ENCODE measurements at places on chromosomes 11 and 22. TPM values are rescaled to one million over a fixed set of nuclear protein-coding genes. Genes with fewer than 3 reads are reported as not detected.

SMIM35 gene
- 1.1 TPM for polyA plus RNA-seq

RBMXL2 gene
- not detected for polyA plus RNA-seq

DCDC1 gene
- 2.9 TPM for polyA plus RNA-seq

- no peak for DNase-seq
Observed at GRCh38 chr11:4881188-4881587, 512 bp upstream of the OR51T1 start.

GRCh38 chr11:64659417-64660144 lies 63.4 kb downstream of the NRXN2 start:
- DNase-seq: no peak

- peak; percentile 82 for DNase-seq
Observed at GRCh38 chr22:45887202-45888131, 89.5 kb downstream of the WNT7B start.

- DNase-seq: no peak
Observed at GRCh38 chr11:73343076-73343873, 32.9 kb upstream of the RELT start.

DNA sequence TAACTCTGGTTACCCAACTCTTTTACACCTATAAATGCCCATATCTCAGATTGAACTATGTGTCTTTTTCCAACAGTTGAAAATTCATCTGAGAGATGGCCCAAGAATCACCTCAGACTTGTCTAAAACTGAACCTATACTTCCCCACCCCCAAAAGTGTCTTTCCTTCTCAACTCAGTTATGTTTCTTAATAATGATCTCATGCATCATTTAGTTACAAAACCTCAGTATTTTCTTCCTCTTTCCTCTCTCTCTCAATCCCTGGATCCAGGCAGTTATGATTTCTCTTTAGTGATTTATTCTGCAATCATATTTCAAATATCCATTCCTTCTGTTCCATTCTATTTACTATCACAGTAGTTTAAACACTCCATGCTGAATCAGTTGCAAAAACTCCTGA lies 32.3 kb upstream of the ADSL start:
- no peak for DNase-seq

GRCh38 chr22:24514241-24515026 lies 19.3 kb downstream of the UPB1 start:
- DNase-seq: no peak

GRCh38 chr11:88807349-88807748 lies 258.4 kb downstream of the GRM5 start:
- no peak for DNase-seq

DNA sequence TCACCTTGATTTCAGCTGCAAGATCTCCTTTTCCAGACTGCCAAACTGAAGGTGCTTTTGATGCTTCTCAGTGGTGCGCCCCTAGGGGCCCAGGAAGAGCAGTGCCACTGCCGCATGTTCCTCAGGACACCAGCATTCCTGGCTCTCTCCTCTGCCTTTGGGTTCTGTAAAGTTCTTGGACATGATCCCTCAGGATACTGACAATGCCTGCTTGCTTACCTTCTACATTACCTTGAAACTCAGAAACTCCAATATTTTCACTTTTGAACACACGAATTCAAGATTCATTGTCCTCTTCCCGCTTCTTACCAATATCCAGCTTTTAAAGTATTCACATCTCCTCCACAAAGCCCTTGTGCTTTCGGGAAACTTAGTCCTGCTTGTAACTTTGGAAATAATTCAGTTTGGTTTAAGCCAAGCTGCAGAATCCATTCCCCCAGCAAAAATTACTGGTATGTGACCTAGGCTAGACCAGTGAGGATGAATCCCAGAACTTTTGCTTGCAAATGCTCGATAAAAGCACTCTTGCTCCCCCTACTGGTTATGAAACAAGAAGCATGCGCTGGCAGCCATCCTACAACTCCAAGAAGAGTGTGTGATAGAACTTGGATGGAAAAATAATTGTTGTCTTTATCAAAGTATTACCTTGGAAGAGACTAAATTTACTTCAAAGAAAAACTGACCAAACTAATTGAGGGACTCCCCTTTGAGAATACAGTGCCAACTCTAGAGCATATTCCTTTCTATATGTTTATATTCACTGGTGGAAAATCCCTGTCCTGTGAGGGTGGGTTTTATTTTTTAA lies 16.5 kb upstream of the OR5B21 start:
- DNase-seq: no peak
